ENCODE measurements at places on chromosomes 12 and 14.

GRCh38 chr12:131123817-131124216, 170.1 kb downstream of the ADGRD1 start:
- DNase-seq, result no peak

GRCh38 chr12:73950507-73950906, 587.1 kb upstream of the ATXN7L3B start:
- DNase-seq, result no peak

- no peak for DNase-seq
Observed at GRCh38 chr12:106308121-106308520, 5.6 kb downstream of the TCP11L2 start.

- DNase-seq, result no peak
Observed at GRCh38 chr14:97162621-97163020, 365.4 kb downstream of the VRK1 start.

- DNase-seq, result no peak
Observed at GRCh38 chr12:49980501-49981349, 8.0 kb downstream of the AQP6 start.

GRCh38 chr12:89391726-89392336, 39.5 kb upstream of the DUSP6 start:
- DNase-seq, result no peak

DNA sequence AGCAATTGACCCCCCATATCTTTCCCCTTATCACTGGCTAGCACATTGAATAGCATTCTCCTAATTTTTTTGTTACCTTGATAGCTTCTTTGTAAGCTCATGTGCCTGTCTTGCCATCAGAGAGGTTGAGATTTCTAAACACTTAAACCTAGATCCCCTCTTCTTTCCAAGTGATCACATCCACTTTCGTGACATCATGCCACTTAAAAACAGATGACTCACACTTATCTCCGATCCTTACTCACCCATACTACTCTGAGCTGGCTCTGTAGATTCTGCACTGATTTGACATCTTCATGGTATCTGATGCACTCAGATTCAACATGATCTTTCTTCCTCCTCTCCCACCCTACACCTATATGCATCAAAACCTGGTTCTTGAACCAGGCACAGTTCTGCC, 10.5 kb downstream of the GPR137C start:
- DNase-seq, result no peak

- DNase-seq, result no peak
Observed at GRCh38 chr12:117006333-117006732, 92.9 kb downstream of the TESC start.

GRCh38 chr12:83528571-83528970, 841.9 kb downstream of the TMTC2 start:
- DNase-seq, result no peak

DNA sequence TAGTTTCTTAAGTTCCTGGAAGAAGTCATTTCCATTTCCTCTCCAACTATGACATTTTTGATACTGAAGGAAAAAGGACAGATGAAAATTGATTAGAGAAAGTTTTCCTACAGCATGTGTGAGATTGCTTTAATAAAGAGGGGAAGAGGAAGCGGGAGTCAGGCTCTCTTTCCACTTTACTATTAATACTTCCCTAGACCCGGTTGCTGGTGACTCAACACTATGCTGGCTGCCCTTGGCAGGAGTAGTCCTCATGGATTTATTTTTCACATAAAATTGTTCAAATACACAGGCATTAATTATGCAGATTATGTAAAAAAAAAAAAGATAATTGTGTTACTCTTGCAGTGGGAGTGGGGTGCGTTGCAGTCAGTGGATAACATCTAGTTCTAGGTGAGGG, 293.4 kb downstream of the EGLN3 start:
- no peak for DNase-seq

DNA sequence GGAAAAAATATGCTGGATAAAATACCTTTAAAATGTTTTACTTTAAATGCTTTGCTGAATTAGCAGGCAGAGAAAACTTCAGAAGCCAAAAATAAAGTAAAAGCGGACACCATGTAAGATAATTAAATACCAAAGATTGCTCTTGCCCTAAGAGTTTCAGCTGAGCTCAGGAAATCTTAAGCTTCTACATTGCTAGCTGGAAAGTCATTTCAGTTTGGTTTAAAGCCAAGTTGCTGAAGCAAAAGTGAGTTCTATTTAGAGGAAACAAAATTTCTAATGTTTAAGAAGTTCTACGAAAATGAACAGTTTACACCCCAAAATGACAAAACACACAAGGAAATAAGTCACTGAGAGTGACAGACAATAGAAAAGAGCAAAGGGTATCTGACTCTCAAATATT, 310.0 kb downstream of the ADAMTS20 start:
- DNase-seq, result no peak

DNA sequence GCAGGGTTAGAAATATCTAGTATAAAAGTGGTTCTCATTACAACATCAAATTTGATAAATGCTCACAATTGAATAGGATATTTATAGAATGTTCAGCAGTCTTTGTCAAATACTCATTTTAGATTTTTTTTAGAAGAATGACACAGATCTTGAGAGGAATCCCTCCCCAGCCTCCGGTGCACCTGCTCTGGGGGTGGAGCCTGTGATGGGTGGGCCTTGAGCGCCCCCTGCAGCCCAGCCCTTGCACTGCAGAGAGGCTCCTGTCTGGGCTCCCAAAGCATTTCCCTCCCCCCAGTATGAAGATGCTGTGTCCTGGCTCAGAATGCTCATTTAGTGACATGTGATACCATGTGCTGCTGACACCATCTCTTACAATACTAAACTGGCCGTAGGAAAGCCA, 792.3 kb downstream of the TMEM121 start:
- no peak for DNase-seq

DNA sequence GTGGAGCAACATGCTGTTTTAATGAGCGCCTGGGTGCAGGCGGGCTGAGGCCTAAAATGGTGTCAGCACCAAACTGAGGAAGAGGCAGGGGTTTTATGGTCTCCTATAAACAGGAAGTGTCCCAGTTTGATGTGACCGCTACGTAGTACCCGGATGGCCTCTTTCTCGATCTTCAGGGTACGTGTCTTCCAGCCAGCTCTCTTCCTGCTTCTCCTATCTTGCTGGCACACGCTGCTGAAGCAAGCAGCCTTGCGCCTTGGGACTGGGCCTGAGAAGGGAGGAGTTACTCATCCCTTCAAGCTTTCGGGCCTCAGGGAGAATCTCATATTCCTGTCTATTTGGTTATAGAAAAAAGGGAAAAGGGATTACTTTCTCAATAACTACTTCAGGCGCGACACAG, 28.2 kb upstream of the RNASE1 start:
- DNase-seq, result no peak

DNA sequence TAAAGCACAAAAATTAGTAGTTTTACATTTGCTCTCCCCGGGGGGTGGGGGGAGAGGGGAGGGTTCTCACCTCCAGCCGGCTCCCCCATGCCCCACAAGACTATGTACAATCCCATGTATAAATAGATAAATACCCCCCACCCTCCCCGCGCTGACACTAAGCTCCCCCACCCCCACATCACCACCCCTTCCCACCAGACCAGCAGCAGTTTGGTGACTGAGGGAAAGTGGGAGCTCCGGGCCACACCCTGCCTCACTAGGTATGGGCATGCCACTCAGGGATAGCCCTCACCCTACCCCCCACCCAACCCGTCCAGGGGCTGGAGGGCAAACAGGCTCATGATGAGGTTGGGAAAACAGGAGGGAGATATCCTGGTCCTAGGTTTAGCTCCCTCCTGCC, 1.9 kb upstream of the PRKAG1 start:
- no peak for DNase-seq

GRCh38 chr14:90093942-90094595, 32.3 kb downstream of the KCNK13 start:
- peak; percentile 35 for DNase-seq

- DNase-seq, result peak; percentile 98
Observed at GRCh38 chr14:23544511-23545447, 6.8 kb downstream of the ZFHX2 start.

GRCh38 chr14:101226265-101226602, 322.7 kb upstream of the RTL1 start:
- no peak for DNase-seq

- peak; percentile 97 for DNase-seq
Observed at GRCh38 chr12:85814071-85814470, 22.1 kb downstream of the RASSF9 start.

GRCh38 chr14:102810523-102810922, 33.3 kb downstream of the TRAF3 start:
- DNase-seq, result no peak

DNA sequence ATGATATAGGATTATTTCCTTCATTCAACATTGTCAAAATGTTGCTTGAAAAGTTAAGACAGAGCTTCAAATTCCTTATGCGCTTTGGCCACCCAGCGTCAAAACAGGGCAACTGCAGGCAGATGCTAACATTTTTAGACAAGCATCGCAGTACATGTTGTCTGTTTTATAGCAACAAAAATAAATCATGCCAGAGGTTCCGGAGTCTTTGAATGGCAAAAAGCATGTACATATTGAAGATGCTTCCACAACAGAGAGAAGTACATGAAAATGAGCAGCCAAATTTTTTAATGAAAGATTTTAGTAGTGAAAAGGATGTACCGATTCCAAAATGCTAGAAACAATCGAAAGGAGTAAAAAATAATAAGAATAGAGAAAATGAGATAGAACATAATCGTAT, 49.8 kb upstream of the USP15 start:
- peak; percentile 35 for DNase-seq

- no peak for DNase-seq
Observed at GRCh38 chr12:108955225-108955835, 65.5 kb downstream of the SVOP start.

- no peak for DNase-seq
Observed at GRCh38 chr14:94388384-94389103, at the start of gene SERPINA1. Gene SERPINA1 (minus strand): TSS chr14:94388602. CDS start chr14:94383237, 5,365 bp downstream.

DNA sequence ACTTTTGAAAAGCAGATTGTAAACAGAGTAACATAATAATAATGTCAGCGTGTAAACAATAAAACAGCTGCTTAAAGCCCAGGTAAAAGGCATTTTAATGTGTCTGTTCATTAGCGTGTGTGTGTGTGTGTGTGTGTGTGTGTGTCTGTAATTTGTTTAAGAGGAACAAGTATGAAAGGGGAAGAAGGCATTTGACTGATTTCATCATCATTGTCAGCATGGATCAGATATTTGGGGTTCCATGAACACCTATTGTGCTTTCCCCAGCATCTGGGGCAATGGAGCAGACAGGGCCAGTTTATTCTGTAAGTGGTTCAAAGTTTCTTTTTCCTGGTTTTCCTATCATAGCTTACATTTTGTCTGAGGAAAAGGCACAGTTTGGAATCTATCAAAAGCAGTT, 28.9 kb downstream of the SLC25A21 start:
- peak; percentile 8 for DNase-seq

- peak; percentile 1 for DNase-seq
Observed at GRCh38 chr12:77489331-77489970, 341.2 kb upstream of the NAV3 start.

DNA sequence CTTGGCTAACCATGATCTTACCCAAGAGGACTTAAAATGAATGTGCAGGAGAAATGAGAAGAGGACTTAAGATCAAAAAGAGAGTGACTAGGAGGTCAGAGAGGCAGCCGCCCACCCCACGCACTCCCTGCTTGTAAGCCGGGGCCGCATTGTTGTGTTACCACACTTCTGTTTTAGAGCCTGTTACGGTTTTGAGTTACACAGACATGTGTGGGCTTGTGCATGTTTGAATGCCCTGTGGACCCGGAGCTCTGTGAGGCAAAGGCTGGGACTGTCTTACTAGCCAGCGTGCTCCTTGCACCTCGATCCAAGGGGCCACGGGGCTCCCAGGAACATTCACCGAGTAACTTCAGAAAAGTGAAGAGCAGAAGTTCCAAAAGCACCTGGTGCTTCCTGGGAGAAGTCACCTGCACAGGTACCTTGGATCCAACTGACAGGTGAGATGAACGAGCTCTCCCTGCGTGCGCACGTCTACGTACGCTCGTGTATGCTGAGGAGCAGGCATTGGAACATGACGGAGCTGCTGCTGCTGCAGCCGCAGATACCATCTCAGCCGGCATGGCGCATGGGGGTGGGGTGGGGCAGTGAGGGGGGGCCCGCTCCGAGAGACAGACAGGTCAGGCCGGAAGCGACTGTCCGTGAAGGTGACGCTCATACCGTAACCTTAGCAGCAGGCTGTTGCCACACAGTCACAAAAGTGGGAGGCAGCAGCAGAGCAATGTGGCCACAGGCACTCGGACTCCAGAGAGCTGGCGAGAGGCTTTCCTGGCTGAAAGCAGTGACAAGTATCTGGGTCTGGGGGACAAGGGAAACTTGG, 23.7 kb downstream of the SFSWAP start:
- no peak for DNase-seq

DNA sequence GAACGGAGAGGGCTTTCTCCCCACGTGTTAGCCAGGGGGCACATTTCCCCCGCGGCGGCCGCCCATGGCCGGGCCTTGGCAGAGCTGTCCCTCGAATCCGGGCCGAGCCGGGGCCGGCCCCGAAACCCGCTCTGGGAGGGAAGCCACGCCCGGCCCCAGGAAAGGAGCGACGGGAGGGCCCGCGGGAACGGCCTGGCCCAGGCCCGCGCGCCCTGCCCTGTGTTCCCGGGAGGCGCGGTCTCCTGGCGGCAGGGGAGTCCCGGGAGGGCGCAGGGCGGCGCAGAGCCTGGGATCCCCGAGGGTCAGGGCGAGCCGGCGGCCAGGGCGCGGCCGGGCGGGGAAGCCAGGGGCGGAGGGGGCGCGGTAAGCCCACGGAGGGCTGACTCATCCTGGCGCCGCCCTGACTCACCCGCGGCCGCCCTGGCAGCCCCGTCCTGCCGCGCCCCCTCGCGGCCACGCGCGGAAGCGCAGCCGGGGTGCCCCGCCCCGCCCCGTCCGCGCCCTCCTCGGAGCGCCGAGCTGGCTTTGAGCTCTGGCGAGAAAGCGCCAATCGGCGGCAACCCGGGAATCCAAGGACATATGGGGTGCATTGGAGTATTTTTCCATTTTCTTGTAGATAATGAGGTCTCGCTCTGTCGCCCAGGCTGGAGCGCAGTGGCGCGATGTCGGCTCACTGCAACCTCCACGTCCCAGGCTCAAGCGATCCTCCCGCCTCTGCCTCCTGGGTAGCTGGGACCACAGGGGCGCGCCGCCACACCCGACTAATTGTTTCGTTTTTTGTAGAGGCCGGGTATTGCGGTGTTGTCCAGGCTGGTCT, 31.8 kb upstream of the PLEKHG6 start:
- peak; percentile 68 for DNase-seq

GRCh38 chr12:1934831-1935230, 16.4 kb upstream of the CACNA2D4 start:
- DNase-seq, result no peak
